SHP77 treated with DMSO at 0.1 percent for 48 hours (cell line): ENCODE measurements at places on chromosomes 1 and 21.
A peak's percentile ranks its signal among the peaks of the same experiment; 100 is the strongest.

GRCh38 chr1:183267646-183268431 lies 81.8 kb downstream of the LAMC2 start:
- DNase-seq = no peak

GRCh38 chr1:228073061-228073856 lies 9.2 kb upstream of the ARF1 start:
- DNase-seq = no peak

DNA sequence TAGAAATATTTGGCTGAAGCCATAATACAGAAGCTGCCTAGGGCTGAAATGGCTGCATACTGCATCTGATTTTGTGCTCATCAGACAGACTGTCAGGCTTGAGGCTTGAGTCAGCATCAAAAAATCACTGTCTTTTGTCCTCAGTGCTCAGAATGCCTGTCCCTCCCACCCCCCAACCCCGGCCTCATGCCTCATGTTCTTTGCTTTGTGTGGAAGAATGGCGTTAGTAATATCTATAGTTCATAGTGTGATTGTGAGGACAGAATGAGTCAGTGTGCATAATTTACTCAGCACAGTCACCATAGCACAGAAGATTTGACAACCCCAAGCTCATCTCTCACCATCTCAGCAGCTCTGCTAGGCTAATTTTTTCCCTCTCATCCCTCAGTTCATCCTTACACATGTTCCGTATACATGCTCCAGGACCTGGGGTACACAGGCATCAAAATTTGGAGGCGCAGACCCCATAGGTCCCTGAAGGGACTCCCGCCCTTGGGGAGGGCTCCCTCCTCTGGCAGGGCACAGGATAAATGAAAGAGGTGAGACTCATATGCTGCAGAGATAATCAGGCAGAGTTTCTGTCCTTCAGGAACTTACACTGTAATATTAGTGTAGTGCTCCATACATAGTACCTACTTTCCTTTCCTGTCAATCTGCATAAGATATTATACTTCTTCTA lies 159.1 kb upstream of the C8B start:
- no peak for DNase-seq

DNA sequence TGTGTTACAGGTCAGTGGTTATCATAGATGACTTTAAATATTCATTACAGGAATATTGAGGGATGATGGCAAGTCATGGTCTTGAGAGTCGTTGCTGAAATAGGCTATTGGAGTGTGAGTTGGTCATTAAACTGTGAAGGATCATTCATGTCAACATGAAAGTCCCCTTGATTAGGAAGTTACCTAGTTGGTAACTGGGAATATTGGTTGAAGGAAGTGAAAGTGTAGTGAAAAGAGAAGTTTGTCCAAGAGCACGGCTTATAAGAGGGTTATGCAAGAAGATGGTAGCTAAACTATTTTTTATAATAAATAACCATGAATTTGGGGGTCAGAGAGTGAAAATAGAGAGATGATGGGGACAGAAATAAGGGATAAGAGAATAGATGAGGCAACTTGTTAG lies 16.9 kb downstream of the CRB1 start:
- no peak for DNase-seq

DNA sequence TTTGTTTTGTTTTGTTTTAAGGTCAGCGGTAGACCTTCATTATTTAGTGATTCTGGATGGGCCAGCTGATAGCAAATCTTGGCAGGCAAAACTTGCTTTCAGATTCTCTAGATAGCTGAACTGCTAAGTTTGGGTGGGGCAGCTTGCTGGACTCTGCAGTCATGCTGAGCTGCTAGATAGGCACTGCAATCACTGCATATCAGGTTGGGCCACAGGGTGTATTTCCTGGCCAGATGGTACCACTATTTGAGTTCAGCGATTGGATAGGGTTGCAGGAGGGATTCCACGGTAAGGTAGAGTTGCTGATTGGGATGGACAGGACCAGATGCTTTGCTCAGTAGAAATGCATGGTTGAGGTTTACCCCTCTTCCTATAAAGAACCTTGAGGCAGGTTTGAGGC lies 579.3 kb upstream of the ADGRL4 start:
- DNase-seq = no peak

DNA sequence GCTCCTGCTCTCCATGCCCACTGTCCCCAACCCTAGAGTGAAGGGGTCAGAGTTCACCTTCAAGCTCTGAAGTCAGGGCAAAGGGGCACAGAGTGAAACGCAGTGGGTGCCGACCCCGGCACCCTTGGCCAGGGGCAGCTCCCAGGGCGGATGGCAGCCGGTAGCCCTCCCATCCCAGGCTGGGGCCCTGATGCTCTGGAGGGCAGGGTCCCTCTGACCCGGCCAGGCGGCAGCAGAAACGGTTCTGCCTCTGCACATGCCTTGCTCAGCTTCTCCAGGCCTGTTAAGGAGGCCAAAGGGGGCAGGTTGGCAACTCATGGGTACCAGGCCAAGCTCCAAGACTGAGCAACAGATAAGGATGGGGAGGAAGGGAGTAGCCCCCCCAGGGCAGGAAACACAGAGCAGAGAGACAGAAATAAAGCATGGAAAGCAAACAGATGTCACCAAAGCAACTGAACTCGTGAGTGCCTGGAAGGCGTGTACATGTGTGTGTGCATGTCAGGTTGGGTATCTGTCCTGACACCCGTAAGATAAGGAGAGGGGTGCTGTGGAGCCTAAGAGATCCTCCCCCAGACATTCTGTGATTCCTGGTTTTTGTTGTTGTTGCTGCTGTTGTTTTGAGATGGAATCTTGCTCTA lies 112.3 kb upstream of the IFFO2 start:
- no peak for DNase-seq

GRCh38 chr1:40989066-40989465 lies 9.6 kb downstream of the CTPS1 start:
- DNase-seq = no peak

DNA sequence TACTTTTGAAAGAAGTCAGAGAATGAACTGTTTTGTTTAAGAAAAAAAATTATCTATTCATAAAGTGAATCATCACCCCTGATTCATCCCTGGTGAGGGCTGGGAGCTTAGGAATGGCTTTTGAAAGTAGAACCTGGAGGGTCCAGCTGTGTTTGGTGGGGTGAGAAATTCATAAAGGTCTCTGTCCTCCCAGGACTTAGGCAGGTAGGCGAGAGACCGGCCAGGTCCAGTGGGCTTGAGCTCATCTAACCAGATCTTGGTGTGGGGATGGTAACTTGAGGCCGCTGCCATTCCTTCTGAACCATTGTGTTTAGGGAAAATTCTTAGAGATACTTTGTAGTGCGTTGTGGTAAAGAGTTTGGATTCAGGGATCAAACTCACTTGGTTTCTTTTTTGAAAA lies 156.8 kb upstream of the TNR start:
- DNase-seq = no peak

DNA sequence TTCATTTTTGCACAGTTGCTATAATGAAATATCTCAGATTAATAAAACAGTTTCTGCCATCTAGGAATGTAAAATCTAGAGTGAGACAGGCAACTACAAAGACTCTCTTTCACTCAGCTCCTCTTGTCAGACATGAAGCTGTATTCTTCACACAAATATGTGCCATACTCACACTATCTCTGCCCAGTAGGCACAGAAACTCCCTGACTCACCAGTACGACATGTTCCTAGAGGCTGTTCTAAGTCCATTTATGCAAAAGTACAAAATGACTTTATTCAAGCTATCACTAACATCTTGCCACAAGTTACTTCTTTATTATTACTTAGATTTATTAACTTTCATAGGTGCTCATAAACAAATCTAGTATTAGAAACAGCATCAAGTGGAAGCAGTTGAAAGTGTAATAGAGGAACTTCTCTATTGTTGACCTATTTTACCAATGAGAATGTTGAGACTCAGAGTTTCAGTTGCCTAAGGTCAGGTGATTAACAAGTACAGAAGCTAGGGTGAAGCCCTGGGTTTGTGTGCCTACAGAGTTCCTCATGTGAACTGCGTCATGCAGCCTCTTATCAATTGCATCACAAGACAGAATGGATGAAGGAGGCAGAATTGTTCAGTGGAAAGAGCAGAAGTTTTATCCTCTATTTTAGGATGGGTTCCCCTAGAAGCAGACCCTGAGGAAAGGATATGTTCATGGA lies 98.9 kb downstream of the RGS2 start:
- no peak for DNase-seq

GRCh38 chr1:20139776-20140612 lies 871 bp downstream of the PLA2G2F start:
- no peak for DNase-seq

DNA sequence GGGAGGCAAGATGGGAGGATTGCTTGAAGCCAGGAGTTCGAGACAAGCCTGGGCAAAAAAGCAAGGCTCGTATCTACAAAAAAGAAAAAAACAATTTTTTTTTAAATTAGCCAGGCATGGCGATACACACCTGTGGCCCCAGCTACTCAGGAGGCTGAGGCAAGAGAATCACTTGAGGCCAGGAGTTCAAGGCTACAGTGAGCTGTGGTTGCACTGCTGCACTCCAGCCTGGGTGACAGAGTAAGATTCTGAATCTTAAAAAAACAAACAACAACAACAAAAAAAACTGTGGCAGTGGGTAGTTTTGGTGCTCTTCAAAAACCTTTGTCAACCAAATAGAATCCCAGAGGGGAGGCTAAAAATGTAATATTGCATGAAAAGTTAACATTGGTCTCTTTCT lies 734 bp downstream of the PTPN22 start:
- no peak for DNase-seq

DNA sequence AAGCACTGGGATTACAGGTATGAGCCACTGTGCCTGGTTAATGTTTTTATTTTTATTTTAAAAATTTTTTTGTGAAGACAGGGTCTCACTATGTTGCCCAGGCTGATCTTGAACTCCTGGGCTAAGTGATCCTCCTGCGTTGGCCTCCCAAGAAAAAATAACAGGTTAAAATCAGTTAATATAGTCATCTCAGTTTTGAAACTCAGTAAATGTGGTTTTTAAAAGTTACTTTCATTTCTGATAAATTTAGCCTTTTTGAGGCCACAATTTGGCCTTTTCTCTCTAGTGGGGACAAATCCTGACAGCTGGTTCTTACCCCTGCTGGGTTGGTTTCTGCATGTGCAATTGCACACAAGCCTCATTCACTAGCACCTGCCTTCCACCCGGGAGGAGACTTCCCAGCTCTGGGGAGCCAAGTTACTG lies 13.3 kb downstream of the PMF1 start:
- no peak for DNase-seq

DNA sequence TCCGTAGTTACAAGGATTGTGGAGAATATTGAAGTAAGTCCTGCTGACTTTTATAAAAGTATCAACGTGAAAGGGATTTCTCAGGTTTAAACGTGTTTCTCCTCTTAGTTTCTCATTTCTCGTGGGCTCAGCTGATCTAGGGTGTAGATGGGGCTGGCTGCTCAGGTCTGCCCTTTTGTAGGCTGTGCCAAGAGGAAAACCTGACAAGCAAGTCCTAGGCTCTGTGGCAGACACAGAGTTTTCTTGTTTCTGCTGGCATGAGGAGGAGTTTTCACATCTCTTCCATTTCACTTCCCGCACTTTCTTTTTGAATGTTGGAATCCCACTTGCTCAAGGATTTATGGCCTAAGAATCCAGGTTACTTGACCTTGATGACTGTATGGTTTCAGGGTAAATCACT lies 14.8 kb downstream of the VPS13D start:
- DNase-seq = no peak

DNA sequence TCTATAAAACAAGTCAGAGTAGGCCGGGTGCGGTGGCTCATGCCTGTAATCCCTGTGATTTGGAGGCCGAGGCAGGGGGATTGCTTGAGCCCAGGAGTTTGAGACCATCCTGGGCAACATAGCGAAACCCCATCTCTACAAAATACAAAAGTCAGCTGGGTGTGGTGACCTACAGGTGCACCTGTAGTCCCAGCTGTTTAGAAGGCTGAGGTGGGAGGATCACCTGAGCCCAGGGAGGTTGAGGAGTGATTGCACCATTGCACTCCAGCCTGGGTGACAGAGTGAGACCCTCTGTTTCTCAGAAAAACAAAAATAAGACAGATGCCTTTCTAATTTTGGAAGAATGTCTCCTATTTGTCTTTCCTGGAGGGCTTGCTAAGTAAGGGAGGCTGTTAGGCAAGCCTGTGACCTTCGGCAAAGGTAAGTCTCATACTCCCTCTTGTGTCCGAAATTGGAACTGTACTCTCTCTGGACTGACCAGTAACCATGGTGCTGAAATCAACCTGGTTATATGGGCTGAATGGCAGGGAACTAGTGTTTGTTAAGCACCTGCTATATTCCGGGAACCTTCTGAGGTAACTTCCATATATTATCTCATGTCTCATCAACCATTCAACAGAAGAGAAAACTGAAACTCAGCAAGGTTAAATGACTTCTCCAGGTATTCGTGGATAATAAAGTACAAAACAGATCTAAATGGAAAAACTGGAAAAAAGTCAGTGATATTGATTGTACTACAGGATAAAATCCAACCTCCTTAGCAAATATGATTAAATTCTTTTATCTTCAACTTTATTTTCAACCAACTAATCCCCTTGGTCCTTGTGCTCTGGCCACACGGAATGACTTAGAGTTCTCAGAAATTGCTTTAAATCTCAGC lies 11.8 kb upstream of the RAB3B start:
- peak; percentile 77 for DNase-seq

DNA sequence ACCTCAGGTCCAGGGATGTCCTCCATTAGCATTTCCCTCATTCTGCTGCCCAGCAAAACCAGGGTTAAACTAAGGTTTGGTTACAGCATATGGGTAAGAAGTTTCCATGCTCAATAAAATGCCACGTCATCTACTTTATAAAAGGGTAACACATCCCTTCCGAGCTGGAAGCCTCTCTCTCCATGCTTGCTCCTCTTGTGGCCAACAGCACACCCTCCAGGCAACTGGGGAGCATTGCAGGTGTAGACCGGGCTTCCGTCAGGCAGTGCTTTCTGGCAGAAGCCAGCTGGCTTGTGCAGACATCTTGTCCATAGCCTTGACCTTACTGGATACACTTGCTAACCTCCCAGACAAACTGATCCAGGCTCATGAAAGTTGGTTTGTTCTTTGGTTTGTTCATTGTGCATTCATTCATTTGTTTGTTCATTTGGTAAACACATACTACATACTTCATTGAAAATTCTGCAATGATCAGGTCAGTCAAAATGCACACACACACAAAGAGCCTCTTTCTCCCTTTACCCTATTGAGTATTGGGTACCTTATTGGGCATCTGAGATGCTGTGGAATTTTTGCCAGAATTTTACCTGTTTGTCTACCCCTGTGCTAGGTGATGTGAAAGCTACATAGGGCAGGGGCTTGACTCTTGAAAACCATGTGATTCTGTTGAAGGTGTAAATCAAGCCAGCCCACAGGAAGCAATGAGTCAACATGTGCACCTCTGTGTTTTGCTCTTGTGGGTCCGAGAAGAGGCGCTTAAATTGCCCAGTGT lies 422.8 kb downstream of the CAMTA1 start:
- peak; percentile 75 for DNase-seq

DNA sequence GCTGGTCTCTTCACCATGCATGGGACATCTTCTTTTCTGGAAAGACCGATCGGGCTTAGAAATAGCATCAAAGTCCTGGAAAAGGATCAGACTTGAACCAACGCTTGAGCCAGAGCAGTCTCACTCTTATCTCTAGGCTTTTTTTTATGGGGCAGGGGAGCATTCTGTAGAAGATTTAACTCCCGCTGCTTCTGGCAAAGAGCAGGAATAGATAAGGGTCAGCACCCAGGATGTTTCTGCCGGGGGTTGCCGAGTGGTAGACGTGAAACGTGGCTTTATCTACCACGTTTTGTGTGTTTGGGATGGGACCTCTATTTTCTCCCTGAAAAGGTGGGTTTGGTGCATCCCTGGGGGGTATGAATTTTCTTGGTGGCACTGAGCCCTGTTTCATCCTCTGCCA lies 18.8 kb downstream of the SPSB1 start:
- no peak for DNase-seq

GRCh38 chr21:43331962-43332828 lies 94.7 kb downstream of the SIK1 start:
- DNase-seq = no peak
